ENCODE measurements at places on chromosomes 5 and 9.

GRCh38 chr9:15135164-15135792, 171.7 kb downstream of the TTC39B start:
- peak; percentile 32 for DNase-seq

- DNase-seq = no peak
Measured at GRCh38 chr5:59785676-59786333, 107.7 kb downstream of the PDE4D start.

GRCh38 chr9:93298498-93299417, 114.8 kb downstream of the WNK2 start:
- DNase-seq = no peak

- no peak for DNase-seq
Measured at GRCh38 chr5:149962601-149963300, 2.2 kb downstream of the SLC26A2 start.

- DNase-seq = no peak
Measured at GRCh38 chr9:70964861-70965260, 156.6 kb downstream of the TRPM3 start.

DNA sequence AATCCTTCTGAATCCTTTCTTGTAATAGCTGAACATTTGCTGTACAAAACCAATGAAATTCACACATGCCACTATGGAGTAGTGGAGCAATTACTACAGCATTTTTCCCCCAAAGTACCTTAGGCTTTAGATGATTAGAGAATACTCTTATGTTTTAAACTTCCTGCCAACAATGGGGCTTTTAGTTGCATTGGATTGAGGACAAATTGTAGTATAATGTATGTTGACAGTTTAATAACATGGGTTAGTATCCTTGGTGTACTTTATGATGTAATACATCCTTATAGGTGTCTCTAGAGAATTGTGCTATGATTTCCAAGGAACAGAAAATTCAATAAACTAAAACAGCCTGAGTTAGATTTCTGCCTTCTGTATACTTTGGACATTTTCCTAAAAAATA, 422.7 kb upstream of the GRAMD2B start:
- no peak for DNase-seq

DNA sequence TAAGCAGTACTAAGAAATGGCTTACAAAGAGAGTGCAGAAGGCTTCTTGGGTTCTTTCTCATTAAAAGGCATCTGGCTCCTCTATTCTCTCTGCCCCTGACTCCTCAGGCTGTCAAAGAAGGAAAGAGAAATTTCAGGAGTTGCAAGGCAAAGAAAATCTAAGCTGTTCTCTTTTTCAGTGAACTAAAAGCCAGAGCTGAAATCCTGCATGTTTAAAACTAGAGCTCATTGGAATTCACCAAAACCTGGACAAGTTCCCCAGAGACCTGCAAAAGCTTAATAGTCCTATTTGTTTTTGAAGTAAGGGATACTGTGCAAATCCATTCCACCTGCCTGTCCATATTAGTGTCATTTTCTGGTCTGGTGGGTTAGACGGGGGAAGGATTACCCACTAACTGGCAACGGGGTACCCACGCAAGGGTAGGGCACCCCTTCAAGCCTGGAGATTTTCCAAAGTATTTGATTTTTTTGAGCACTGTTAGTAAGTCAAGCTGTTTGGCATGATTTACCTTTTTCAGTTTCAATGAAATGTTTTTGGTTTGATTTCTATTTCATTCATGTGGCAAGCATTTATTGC, 179.3 kb downstream of the FSTL4 start:
- no peak for DNase-seq

DNA sequence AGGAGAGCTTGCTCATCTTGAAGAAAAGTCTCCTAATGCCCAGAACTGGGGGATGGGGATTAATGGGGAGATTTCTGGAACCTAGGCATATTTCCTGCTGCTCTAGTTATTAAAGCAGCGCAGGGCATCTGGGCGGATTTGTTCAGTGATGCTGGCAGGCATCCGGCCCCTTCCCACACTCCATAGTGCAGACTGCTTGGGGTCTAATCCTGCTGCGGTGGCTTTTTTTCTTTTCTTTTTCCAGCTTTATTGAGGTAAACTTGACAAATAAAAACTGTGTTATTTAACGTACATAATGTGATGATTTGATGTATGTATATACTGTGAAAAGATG, 30.7 kb downstream of the PPARGC1B start:
- DNase-seq = no peak

- no peak for DNase-seq
Measured at GRCh38 chr5:116343961-116344360, 230.7 kb downstream of the SEMA6A start.

DNA sequence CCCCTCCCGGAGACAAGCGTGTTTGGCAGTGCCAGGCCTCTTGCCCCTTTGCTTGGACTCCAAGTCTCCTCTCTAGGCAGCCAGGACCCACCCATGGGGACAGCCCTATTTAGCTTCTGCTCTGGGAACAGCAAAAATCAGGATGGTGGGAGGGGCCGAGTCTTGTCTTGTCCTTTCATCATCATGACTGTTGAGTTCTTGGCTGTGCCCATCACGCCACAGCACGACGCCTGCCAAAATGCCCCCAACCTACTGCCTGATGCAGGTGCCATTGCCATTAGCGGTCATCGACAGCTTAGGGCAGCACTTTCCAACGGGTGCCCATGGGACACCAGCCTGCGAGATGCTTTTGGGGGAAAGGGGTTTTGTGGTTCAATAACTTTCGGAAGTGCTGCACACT, 18.9 kb downstream of the PLPP7 start:
- no peak for DNase-seq

DNA sequence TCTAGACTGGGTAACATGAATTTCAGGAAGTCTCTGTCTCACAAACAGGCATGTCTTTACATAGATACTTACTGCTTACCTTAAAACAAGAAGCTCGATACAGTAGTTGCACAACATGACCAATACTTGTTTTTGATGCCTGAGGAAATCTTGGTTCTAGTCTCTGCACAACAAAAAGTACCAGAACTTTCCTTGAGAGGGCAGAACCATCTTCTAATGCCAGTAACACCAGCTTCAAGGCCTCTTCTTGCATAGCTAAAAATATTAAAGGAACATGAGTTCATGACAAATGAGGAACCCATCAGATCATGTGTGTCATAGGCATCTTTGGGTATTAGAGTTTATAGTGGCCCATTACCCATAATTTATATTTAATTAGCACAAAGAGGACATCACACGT, 22.0 kb downstream of the RC3H2 start:
- no peak for DNase-seq

DNA sequence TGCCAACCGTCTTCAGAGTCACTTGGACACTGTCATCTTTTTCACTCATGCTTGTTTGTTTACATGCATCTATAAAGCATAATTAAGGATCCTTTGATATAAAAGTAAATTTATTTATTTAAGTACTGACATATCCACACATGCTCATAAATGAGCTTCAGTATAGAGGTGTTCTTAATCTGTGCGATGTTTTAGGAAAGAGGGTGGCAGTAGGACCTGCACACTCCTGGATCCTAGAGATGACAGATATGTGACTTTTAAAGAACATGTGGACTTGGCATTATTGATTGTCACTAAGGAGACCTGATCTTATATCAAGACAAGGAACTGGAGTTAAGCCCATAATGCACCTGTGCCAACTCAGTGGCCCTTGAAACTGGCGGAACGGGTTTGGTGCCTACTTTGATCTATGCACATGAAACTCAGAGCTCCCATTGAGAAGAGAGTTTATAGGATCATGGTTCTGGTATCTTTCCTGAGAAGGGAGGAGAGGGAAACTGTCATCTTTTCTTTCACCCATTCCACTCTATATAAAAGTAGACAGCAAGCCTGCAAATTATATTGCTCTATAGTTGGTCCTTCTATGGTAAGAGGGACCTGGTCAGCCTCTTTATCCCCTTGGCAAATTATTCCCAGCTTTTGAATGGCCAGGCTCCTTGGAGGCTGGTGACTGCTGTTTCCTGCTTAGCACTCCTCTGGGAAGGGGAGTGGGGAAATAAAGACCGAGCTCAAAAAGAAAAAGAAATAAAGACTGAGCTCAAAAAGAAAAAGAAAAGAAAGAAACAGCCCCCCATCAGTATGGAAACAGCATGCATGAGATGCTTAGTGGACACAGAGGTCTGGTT, 57.8 kb upstream of the LIFR start:
- no peak for DNase-seq

DNA sequence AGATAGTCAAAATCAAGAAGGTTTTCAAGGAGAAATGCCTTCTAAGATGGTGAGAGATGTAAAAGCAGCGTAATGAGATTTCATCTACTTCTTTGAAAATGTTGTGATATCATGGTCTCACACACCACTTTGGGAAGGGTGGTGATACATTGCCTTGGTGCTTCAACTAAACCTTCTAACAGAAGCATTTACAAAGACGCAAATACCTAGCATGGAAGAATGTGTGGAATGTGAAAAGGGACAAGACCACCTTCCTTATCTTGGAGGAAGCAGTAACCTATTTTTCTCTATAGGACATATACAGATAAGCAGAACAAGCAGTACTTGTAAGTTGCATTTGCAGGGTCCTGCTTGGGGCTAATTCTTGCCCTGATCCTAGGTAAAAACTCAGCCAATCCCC, 38.8 kb downstream of the PCA3 start:
- no peak for DNase-seq

GRCh38 chr5:82719368-82719767, 357.8 kb downstream of the TMEM167A start:
- DNase-seq = no peak

GRCh38 chr9:7154003-7154619, 396.3 kb downstream of the KDM4C start:
- DNase-seq = no peak

- DNase-seq = no peak
Measured at GRCh38 chr9:631596-631995, 209.9 kb upstream of the DMRT1 start.

GRCh38 chr5:124963236-124963919, 216.9 kb upstream of the ZNF608 start:
- no peak for DNase-seq

- no peak for DNase-seq
Measured at GRCh38 chr5:160466889-160467554, 45.4 kb downstream of the PTTG1 start.

DNA sequence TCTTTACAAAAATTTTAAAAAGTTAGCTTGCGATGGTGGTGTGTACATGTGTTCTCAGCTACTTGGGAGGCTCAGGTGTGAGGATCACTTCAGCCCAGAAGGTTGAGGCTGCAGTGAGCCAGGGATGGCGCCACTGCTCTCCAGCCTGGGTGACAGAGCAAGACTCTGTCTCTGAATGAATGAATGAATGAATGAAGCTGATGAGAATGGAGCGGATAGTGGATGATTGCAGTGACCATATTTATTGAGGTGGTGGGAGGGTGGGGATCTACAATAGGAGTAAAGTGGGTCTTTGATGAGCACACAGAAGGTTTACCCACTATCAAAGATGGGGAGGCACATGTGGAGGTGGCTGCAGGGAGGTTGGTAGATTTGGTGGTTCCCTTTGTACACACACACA, 120.2 kb downstream of the AOPEP start:
- no peak for DNase-seq

- no peak for DNase-seq
Measured at GRCh38 chr9:37943345-37944265, 39.7 kb upstream of the SLC25A51 start.

DNA sequence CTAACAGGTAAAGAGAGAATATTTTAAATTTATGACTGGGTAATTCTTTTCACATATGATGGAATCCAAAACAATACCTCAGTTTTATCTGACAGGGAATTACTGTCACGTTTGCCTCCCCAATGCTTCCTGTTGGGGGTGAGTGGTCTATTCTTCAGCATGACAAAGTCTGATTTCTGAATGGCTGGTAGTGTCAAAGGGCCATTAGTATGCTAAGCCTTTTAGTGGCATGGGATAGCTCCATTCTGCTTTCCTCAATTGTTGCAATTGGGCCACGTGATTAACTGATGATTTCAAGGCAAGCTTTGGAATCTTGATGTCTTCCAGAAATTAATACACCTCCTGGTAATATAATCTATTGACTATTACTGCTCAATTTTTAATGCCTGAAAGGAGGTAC, 14.7 kb upstream of the NDUFS4 start:
- DNase-seq = no peak

DNA sequence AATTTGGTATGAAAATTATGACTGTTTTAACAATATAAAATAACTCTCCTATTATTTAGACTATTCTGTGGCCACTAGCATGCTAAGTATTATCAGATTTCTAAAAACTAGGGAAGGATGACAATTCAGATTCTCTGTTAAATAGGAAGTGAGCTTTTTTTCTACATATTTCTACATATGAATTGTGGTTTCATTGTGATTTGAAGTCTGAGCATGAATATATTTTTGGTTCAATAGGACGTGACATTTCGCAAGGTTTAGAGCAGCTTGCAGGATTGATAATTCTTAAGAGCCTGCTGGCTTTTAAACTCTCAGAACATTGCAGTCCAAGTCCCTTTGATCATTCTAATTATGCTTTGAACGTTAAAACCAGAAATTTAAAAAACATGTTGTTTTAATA, 82.9 kb downstream of the ADGRV1 start:
- DNase-seq = no peak

GRCh38 chr5:136018814-136019783, 9.7 kb upstream of the TGFBI start:
- no peak for DNase-seq

GRCh38 chr5:39076757-39077728, 2.8 kb upstream of the RICTOR start:
- no peak for DNase-seq

- DNase-seq = no peak
Measured at GRCh38 chr5:32362527-32362926, 49.8 kb upstream of the MTMR12 start.

GRCh38 chr5:119397518-119398380, 41.9 kb downstream of the TNFAIP8 start:
- no peak for DNase-seq

GRCh38 chr9:33908749-33909148, 91.8 kb downstream of the UBE2R2 start:
- DNase-seq = no peak

- peak; percentile 13 for DNase-seq
Measured at GRCh38 chr9:21096172-21096900, 18.6 kb upstream of the IFNB1 start.

DNA sequence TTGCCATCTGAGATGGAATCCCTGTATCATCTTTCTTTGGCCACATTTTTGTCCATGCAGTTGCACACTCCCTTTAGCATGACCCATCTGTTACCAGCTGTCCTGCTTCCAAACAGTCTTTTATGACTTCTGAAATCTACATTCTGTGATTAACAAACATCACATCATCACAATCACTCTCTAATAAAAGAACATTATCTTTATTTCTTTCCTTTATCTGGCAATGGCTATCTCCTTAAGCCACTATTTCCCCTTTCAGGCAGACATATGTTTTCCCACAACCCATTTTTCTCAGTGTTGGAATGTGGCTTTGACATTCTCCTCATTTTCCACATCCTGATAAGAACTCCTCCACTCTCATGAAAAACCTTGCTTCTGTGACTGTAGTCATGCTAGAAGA, 141.0 kb downstream of the ST8SIA4 start:
- no peak for DNase-seq

- DNase-seq = no peak
Measured at GRCh38 chr5:42037379-42037932, 112.4 kb downstream of the FBXO4 start.

DNA sequence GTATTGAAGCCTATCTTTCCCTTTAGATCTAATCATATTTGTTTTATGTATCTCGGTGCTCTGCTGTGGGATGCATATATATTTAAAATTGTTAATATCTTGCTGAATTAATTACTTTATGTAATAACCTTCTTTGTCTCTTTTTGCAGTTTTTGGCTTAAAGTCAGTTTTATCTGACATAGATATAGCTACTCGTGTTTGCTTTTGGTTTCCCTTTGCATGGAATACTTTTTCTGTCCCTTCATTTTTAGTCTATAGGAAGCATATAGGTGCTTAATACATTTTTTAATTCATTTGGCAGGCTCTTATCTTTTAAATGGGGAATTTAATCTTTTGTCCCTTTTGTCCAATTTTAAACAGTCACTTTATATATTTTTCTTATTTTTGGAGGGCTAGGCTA, 360.6 kb upstream of the PRR16 start:
- no peak for DNase-seq
